ENCODE measurements at places on chromosomes 13 and 19.
A peak's percentile ranks its signal among the peaks of the same experiment; 100 is the strongest.

- no peak for DNase-seq
These were observed 1.4 kb upstream of the SBSN start for GRCh38 chr19:35529241-35530218.

DNA sequence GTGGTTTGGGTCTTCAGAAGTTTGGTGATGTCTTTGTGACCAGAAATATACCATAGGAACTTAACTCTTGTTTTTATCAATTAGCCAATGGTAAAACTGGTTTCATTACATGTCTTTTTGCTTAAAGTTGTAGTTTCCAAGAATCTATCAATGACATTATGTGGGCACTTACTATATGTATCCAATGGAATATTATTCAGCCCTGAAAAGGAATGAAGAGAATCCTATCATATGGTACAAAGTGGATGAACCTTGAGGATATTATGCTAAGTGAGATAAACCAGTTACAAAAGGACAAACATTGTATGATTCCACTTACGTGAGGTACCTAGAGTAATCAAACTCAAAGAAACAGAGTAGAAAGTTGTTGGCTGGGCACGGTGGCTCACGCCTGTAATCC lies 26.4 kb downstream of the RCBTB1 start:
- DNase-seq, result no peak

DNA sequence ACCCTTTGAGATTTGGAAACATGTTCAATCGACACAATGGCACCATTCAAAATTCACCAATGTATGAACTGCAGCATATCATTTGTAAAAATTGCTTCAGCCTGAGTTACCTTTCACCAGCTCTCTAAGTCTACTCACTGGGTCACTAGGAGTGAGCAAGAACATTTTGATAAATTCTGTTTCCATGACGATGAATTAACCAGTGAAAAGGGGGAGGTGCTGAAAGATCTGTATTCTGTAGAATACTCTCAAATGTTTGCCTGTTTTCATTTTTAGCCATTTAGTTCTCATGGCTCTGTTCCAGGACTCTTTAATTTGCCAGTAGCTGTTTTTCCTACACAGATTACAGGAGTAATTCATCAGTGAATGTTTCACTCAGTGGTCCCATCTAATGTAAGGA lies 883.4 kb downstream of the DIAPH3 start:
- DNase-seq, result no peak

- DNase-seq, result no peak
These were observed 46.7 kb upstream of the POSTN start for GRCh38 chr13:37645181-37645740.

GRCh38 chr13:92355213-92355612 lies 871.4 kb upstream of the GPC6 start:
- peak; percentile 23 for DNase-seq

DNA sequence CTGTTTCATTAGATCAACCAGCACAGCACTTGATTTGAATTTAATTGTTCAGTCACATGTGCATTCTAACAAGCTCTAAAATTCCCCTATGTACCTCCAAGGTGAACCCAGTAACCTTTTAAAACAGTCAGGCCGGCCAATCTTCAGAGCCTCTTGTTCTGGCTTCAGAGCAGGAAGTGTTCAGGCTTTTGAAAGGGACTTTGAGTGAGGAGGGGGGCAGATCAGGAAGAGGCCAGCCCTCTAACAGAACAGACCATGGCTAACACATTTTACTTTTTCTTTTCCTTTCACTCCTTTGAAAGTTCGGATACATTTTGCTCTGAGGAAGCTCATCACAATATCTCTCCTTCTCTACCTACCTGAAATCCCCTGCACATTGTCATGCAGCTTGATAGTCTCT lies 390.3 kb downstream of the TBC1D4 start:
- DNase-seq, result no peak

DNA sequence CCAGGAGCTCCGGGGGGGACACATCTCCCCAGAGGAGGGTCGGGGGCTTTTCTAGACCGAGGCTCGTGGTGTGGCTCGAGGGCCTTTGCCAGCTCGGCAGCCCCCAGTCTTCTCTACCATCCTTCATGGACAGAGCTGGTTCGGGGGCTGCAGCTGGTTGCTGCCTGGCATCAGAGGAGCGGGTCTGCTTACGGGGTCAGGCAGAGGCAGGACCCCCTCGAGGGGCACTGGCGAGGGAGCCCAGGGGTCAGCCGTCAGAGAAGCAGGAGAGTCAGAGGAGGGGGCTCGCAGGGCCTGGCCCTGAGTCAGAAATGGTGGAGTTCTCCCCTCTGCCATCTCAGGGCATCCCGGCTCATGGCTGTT lies 123.5 kb downstream of the KDM4B start:
- DNase-seq, result no peak

DNA sequence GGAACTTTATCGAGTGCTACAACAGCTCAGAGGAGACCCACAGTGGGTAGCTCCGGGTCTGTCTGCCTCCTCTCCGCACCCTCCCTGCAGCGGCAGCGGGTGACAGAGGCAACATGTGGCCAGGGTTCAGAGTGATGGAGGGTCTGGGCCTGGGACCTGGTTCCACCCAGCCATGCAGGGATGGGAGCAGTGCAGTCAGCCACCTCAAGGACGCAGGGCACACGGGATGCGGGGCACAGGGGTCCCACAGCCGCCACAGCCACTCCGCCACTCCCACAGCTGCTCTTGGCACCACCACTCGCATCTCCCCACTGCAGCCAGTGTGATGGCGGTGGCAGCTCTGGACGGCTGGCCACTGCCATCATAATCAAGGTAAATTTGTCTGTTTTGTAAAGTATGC lies 892.9 kb downstream of the OLFM4 start:
- no peak for DNase-seq

GRCh38 chr19:12953799-12954611 lies 3.0 kb downstream of the GADD45GIP1 start:
- no peak for DNase-seq

GRCh38 chr19:48271531-48272151 lies 1.8 kb downstream of the ZNF114 start:
- DNase-seq, result peak; percentile 77

All from DMS53 (cell line).